RKO (cell line): ENCODE measurements at places on chromosomes 2 and 18.

DNA sequence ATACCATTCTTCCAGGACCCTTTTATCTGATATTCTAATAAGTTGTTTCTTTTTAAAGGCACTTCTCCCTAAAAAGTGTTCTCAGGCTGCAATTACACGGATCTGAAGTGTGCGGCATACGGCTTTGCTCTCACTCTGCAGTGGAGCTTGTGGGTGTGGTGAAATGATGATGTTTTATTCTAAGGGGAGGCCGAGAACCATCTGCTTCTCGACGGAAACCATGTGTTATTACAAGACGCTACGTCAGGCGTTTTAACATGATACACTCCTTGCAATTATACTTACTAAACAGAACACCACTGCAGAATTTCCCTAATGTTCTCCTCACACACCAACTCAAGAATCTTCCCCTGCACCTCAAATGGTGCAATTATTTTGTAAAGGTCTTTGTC lies 34.9 kb upstream of the CTDP1 start:
- no peak for DNase-seq

DNA sequence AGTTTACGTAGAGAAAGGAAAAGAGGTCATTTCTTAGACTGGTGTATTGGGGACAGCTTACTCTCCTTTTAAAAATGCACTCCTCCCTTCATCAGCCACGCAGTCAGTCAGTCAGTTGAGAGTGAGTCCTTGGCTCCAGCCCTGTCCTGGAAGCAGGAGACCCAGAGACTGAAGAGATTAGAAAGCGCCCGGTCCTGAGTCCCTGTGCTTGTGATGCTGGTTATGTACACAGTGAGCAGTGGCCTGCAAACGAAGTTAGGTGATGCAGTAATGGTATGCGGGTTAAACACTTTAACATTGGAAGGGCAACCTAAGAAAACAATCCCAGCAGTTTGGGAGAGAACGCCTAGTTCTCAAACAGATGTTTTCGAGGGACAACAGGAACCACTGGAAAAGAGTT lies 6.3 kb upstream of the ASB1 start:
- DNase-seq = no peak

DNA sequence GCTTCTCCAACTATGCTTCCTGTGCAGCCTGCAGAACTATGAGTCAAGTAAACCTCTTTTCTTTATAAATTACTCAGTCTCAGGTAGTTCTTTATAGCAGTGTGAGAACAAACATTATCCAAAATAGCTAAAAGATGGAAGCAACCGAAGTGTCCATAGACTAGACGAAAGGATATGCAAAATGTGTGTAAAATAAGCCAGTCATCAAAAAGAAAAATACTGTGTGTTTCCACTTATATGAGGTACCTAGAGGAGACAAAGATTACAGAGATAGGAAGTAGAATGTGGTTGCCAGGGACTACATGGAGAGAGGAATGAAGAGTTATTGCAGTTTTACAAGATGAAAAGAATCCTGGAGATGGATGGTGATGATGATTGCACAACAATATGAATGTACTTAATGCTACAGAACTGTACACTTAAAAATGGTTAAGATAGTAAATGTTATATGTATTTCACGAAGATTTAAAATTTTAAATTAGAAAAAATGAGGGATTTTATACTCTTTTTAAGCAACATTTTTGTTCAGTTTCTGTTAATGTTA lies 99.3 kb upstream of the FN1 start:
- DNase-seq = no peak

DNA sequence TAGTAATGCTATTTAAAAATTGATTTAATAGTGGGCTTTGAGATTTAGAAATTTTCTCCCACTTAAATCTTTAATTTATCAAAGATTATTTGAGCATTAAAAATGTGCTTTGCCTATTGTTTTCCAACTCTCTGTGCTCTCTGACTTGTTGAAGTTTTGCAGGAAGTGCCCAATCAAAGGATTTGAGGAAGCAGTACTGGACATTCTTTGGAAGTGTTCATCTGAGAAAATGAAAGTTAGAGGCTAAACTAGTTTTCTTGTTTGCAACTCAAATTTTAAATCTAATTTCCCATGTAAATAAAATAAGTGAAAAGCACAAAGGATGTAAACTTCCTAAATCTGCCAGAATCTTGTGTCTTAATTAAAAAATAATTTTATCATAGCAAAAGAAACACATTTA lies 89.1 kb downstream of the CAMKMT start:
- no peak for DNase-seq
